ENCODE measurements at places on chromosomes 3 and 15.

- DNase-seq = no peak
Measured at GRCh38 chr3:127790882-127791183, 31.5 kb downstream of the MGLL start.

- DNase-seq = no peak
Measured at GRCh38 chr3:41208507-41209220, 9.4 kb downstream of the CTNNB1 start.

- DNase-seq = no peak
Measured at GRCh38 chr15:29815000-29815710, 7.1 kb downstream of the TJP1 start.

DNA sequence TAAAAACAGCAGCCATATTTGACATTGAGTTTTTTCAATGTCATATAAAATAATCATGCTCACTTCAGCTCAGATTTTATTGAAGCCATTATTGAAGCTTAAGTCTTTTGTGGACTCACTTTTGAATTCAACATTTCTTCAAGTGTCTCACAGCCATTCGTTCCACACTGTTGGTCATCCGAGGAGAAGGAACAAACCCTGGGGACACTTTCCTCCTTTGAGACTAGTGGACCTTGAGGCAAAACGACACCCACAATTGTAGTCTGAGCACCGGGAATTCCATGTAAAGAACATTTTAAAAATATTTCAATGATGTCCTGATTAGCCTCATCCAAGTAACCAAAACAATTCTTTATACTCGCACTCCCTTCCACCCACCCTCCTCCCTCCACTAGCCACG lies 174.7 kb downstream of the CD47 start:
- DNase-seq = no peak

GRCh38 chr15:80099241-80099640 lies 39.8 kb downstream of the ZFAND6 start:
- DNase-seq = no peak

- DNase-seq = no peak
Measured at GRCh38 chr15:32099097-32099785, 68.9 kb downstream of the CHRNA7 start.

All from activated naive CD4-positive, alpha-beta T cell treated with anti-CD3 and anti-CD28 coated beads, Interleukin-2, amount 50 U/mL, for 16 hours (primary cell).